ENCODE measurements at places on chromosomes 2 and 18. TPM values are rescaled to one million over a fixed set of nuclear protein-coding genes. Genes with fewer than 3 reads are reported as not detected.

DNA sequence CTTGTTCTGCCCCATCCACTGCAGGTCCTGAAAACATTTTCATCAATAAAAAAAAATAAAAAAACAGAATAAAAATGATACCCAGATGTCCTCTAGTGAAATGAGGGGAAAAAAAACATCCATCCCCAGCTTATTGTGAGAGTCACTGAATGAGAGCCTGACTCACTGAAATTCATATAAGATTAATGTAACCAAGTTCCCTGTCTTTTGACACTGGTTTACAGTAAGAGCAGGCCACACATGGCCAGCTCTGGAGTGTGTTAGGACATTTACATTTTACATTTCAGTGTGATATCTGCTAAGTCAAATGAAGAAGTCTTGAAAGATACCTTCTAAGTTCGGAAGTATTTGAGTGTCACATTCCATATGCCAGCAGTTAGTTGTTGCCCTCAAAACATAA lies 21.1 kb upstream of the IL18R1 start:
- DNase-seq, result no peak
- no peak overlapping the region for H3K4me3 ChIP-seq
- H3K4me1 ChIP-seq, result peaks cover 9% of the 10 kb centered on the region

- H3K27ac ChIP-seq, result peak overlapping the region; percentile 20
These were observed 20.2 kb upstream of the SSB start for GRCh38 chr2:169778446-169778845.

DNA sequence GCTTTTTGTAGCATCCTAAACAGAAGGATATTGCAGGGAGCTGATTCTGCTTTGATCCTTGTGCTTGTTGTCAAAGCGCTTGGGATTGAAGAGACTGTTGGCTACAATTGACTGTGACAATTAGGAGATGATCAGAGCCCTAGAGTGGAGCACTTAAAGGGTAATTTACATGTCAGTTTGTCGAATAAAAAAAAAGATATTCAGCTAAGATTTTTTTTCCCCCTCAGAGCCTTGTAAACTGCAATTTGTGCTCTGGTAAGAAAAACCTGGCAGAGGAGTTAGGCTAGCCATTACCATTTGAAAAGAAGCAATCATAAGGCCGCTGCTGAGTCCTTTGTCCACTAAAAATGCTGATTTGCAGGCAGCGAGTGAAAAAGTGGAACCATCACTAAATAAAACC lies 47.8 kb upstream of the ZEB2 start:
- H3K27me3 ChIP-seq, result no peaks in the 10 kb centered on the region
- no peaks in the 10 kb centered on the region for H3K4me1 ChIP-seq
- no peak for DNase-seq
- H3K4me3 ChIP-seq, result no peak overlapping the region
- no peaks in the 10 kb centered on the region for H3K36me3 ChIP-seq

GRCh38 chr2:66849153-66849755 lies 414.3 kb downstream of the MEIS1 start:
- no peak overlapping the region for H3K27ac ChIP-seq
- no peak overlapping the region for H3K4me3 ChIP-seq
- no peak for DNase-seq

DNA sequence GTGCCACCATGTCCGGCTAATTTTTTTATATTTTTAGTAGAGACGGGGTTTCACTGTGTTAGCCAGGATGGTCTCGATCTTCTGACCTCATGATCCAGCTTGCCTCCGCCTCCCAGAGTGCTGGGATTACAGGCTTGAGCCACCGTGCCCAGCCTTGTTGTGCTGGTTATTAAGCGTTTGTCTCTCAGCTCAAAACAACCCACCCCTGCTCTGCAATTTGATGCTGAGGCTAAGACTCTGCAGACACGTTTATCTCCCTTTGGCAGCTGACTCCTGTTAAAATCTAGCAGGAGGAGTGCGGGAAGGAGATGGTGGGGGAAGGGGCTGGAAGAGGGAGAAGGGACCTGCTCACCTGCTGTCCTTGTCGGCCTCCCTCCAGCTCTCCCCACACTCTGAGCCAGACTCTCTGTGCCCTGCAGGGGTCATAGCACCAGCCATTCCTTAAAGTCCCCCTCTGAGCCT lies 29.9 kb upstream of the IMPA2 start:
- no peak for DNase-seq
- no peaks in the 10 kb centered on the region for H3K27me3 ChIP-seq
- H3K27ac ChIP-seq, result peak overlapping the region; percentile 49
- H3K4me3 ChIP-seq, result no peak overlapping the region
- peaks cover 43% of the 10 kb centered on the region for H3K4me1 ChIP-seq
- H3K36me3 ChIP-seq, result no peaks in the 10 kb centered on the region

Gene CNDP2
- total RNA-seq, result 197 TPM
